ENCODE measurements at places on chromosomes 6 and 20.

- DNase-seq, result no peak
Observed at GRCh38 chr6:28282926-28283325, 1.6 kb downstream of the PGBD1 start.

- no peak for DNase-seq
Observed at GRCh38 chr6:4773181-4773580, 3.0 kb upstream of the CDYL start.

DNA sequence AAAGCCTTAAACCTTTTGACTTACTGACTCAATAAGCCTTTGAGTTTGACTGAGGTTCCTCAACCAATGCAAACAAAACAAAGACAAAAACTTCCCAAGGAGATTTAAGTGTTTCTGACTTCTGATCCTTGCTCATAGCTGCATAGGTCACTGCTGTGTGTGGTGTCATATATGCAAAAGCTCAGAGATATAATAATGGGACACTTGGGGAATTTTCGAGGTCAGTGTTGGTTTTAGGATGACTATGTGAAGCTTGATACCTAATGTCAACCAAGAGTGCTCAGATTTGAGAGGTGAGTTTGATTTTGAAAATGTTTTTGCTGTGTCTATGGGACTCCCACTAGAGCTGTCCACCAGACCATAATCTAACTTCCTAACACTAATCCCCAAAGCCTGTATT, 26.2 kb downstream of the ZKSCAN8 start:
- DNase-seq, result no peak

DNA sequence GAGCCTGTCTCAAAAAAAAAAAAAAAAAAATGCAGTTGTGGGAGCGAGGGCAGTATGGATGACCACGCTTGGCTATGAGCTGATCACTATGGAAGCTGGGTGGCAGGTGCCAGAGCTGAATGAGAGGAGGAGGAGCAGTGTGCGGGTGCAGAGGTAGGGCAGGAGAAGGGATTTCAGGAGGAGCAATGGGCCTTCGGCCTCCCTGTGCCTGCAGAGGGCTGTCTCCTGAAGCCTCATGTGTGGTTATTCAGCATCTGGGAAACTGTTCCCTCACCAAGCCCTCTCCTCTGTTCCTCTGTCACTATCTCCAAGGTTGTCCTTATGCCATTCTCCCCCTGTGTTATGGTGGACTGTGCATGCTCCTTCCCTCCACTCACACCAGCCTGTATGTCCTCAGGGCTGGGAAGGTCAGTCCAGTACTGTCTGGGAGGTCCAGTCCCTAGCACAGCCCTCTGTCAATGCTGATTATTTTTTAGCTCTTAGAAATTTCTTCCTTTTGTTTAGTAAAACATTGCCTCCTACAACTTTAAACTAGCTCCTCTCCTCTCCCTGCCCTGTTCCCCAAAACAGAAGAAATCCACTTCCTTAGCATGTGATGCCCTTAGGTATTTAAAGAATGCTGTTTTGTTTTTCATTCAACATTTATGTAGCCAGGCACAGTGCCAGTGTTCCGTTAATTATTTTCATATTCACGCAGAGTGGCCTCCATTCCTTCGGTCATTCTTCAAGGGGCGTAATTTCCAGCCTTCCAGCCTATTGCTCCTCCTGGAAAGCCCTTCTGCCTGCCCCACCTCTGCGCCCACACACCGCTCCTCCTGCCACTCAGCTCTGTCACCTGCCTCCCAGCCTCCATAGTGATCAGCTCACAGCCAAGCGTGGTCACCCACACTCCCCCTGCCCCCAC, 48.9 kb downstream of the CNBD2 start:
- DNase-seq, result no peak

DNA sequence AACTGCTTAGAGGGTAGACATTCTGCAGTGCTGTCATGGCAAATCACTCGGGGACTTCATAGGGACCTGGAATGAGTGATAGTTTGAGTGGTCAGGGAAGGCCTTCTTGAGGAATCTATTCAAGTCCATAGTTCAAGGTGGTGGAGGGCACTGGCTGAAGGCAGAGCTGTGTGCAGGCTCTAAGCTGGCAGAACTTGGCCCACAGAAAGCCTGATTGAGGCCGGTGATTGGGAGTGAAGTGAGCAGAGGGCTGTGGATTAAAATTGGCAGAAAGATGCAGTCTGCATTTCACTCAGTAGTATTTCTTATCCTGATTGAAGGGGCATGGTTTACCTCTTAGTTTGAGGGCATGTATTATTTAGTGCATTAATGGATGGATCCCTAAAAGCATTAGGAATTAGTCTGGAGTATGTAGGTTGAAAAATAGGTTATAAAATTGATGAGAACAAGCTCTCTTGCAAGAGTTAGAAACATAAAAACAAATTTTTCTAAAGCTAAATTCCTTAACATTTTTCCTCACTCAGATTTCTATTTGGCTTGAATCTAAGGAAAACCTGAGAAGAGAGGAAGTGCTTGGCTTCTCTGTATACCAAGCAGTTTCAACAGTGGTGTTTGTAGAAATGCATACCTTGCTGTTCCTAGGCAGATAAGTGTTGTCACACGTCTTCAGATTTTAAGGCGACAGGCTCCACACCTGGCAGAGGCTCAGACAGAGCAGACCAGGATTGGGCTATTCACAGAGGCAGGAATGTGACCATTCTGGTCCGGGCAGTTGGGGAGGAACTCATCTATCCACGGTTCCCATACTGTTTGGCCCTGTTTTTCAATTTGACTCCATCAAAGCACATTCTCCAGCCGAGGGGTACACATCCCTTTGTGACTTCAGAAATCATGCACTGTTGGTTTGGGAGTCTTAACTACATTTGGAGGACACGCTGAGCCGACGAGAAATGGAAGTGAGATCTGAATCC, 45.2 kb downstream of the UTRN start:
- DNase-seq, result no peak

- no peak for DNase-seq
Observed at GRCh38 chr6:170049641-170050561, 241.0 kb downstream of the DLL1 start.

- DNase-seq, result no peak
Observed at GRCh38 chr6:19805129-19805481, 32.1 kb upstream of the ID4 start.
